GM13977 (cell line): ENCODE measurements at places on chromosomes 11 and 22.

GRCh38 chr11:74257959-74258553, 53.4 kb downstream of the P4HA3 start:
- no peak for DNase-seq

- DNase-seq, result no peak
Observed at GRCh38 chr22:33104147-33104854, 46.1 kb upstream of the SYN3 start.

DNA sequence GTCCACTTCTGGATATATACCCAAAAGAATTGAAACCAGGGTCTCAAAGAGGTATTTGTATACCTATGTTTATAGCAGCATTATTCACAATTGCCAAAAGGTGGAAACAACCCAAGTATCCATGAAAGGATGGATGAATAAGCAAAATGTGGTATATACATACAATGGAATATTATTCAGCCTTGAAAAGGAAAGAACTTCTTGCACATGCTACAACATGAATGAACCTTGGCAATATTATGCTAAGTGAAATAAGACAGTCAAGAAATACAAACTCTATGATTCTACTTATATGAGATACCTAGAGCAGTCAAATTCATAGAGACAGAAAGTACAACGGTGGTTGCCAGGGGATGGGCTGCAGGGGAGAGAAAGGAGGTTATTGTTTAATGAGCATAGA, 21.6 kb upstream of the PAK1 start:
- no peak for DNase-seq

DNA sequence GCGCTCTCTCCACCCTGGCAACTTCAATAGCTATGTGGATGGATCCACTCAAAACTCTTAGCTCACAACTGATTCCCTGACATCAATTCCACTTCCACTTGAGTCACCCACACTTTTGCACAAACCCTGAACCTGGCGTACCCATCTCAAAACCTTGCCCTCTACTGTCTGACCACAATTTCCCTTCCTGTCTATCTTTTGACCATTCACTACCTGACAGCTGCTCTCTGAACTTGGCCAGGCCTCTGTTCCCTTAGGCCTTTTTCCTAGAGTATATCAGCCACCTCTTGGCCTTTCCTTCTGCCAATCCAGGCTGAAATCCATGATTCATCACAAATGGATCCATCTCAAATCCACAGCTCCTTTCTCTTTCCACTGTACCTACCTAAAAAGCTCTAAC, 106.0 kb downstream of the RPL27A start:
- DNase-seq, result no peak

DNA sequence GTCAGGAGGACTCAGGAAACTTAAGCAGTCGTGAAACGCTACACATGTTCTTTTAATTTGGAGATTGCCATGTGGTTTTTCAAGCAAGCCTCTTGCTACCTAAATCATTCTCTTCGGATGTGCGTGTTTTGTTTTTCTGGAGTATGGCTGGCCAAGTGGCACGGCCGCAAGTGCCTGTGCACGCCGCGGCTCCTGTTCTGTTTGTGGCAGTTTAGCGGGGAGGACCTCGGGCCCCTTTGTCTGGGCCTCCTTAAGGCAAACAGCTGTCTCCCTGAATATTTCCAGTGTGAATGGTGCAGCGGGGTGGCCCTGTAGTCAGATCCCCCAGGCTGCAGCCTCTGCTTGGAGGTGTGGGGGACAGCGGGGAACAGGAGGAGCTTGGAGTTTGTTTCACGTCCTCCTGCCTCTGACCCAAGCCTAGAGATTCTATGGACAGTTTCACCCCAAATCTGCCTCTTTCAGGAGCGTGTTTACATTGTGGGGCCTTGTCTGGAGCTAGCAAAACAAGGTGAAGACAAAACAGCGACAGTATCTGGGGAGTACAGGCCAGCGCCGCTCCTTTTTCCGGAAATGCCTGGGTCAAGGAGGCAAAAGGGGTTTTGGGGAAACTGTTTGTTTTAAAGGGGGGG, 1.3 kb downstream of the LRP5 start:
- no peak for DNase-seq

DNA sequence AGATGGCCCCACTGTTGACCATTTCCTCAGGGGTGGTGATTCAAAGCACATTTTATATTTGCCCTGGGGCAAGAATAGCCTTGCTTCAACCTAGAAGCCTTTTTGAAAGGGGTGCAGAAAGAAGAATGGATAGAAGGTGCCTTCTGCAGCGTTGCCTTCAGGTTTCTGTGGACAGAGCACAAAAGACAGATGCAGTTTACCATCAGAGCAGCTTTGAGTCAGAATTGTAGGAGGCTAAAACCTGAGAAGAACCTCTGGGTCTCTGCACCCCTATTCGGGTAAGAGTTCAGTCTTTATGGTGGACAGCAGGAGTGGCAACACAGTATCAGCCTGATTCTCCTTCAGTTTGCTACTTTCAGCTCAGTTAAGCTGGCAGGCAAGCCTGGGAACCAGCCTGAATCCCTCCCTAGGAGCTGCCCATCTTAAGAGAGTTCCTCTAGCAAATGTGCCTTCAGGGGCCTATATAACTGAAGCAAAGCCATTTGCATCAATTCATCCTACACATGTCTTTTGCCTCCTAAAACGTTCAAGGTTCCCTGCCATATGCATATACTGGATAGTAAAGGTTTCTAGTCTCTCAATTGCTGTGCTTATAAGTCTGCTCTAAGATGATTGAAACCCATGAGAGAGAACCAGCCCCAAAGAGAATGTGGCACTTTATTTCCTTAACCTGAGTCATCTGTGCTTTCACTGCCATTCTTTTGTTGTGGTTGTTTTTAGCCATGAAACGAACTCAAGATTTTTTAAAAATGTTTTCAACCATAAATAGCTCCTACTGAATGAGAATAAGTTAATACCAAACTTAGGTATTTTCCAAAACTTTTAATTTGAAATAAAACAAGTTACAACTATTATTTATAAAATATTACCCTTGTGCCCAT, 123.0 kb downstream of the TRIM44 start:
- DNase-seq, result peak; percentile 13

GRCh38 chr11:22733475-22734248, 67.3 kb downstream of the GAS2 start:
- DNase-seq, result no peak

DNA sequence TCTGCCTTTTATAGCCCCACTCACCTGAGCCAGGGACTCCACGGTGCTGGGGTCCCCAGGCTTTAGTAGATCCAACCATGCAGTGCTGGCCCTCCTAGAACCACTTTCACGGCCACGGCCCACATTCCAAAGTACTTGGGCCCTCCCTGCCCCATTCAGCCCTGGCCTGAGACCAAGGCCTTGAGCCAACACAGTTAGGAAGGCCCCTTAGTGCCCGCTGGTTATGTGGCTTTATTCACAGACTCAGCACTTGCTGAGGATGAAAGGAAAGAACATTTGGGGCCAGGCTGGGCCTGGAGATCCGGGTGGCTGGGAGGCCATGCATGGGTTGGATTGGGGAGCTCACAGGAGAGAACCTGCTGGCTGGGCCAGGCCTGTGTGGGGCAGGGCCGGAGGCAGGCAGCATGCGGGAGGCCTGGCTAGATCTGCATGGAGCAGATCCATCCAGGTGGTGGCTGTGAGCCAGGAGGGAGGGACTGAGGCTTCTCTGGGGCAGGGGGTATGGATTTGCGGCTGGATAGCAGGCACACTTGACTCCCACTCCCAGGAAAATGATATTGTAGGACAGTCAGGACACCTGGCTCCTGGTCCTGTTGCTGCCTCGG, 12.6 kb downstream of the CHRM1 start:
- no peak for DNase-seq

GRCh38 chr11:19631712-19632498, 80.7 kb upstream of the NAV2 start:
- no peak for DNase-seq

GRCh38 chr22:28231441-28231840, 312.4 kb upstream of the PITPNB start:
- no peak for DNase-seq
